Hepatocyte (in vitro differentiated cells): ENCODE measurements at places on chromosomes 6 and 20. TPM values are rescaled to one million over a fixed set of nuclear protein-coding genes. Genes with fewer than 3 reads are reported as not detected.

Gene DEFB124
- total RNA-seq: not detected in 2 replicates

Gene DPM1
- 84.3 and 85.0 TPM in 2 replicates for total RNA-seq

Gene GRM1
- total RNA-seq: 0.08 and 0.17 TPM in 2 replicates

Gene WFDC10B
- total RNA-seq: 2.6 TPM in 1 of 2 replicates, not detected in the other

Gene MCCD1
- total RNA-seq: 0.47 and 1.2 TPM in 2 replicates

Gene GTSF1L
- total RNA-seq: not detected in 2 replicates

Gene SLC26A8
- total RNA-seq: 0.48 TPM in 1 of 2 replicates, not detected in the other

Gene CTAGE9
- total RNA-seq: 0.20 and 0.80 TPM in 2 replicates

Gene ASIP
- not detected in 2 replicates for total RNA-seq

Gene HLA-DQB1
- total RNA-seq: 12.0 and 12.2 TPM in 2 replicates

Gene WFDC2
- total RNA-seq: 12.6 and 16.7 TPM in 2 replicates

Gene QKI
- total RNA-seq: 81.8 and 92.5 TPM in 2 replicates

Gene PHIP
- total RNA-seq: 38.0 and 44.4 TPM in 2 replicates

Gene SDCBP2
- total RNA-seq: 57.2 and 64.1 TPM in 2 replicates

Gene DSE
- 36.9 and 45.0 TPM in 2 replicates for total RNA-seq

Gene LRRC73
- total RNA-seq: 0.28 TPM in 1 of 2 replicates, not detected in the other

Gene TAAR1
- not detected in 2 replicates for total RNA-seq

Gene ZBTB46
- 4.0 and 5.2 TPM in 2 replicates for total RNA-seq

Gene SIRPB1
- total RNA-seq: 0.12 and 0.97 TPM in 2 replicates

Gene ISM1
- 1.4 and 1.7 TPM in 2 replicates for total RNA-seq

Gene SYTL3
- 1.4 and 1.7 TPM in 2 replicates for total RNA-seq

Gene PTPRA
- total RNA-seq: 51.8 and 54.7 TPM in 2 replicates

Gene BFSP1
- total RNA-seq: 2.0 and 2.4 TPM in 2 replicates

Gene MBOAT1
- total RNA-seq: 7.1 and 10.4 TPM in 2 replicates

Gene GLP1R
- total RNA-seq: 0.30 and 0.52 TPM in 2 replicates

Gene IP6K3
- total RNA-seq: 7.9 and 9.5 TPM in 2 replicates

Gene TCF19
- 6.3 and 6.7 TPM in 2 replicates for total RNA-seq

Gene STXBP5
- total RNA-seq: 28.2 and 30.3 TPM in 2 replicates

Gene SESN1
- 51.7 and 59.1 TPM in 2 replicates for total RNA-seq

Gene CGA
- 35.5 and 43.8 TPM in 2 replicates for total RNA-seq

Gene TBX18
- total RNA-seq: 1.3 and 2.0 TPM in 2 replicates

Gene TFAP2A
- 6.2 TPM in 2 replicates for total RNA-seq

Gene SASH1
- 5.3 and 7.8 TPM in 2 replicates for total RNA-seq

Gene FILIP1
- total RNA-seq: 6.0 and 7.3 TPM in 2 replicates
